ENCODE measurements at places on chromosomes 3 and 15. TPM values are rescaled to one million over a fixed set of nuclear protein-coding genes. Genes with fewer than 3 reads are reported as not detected.

DNA sequence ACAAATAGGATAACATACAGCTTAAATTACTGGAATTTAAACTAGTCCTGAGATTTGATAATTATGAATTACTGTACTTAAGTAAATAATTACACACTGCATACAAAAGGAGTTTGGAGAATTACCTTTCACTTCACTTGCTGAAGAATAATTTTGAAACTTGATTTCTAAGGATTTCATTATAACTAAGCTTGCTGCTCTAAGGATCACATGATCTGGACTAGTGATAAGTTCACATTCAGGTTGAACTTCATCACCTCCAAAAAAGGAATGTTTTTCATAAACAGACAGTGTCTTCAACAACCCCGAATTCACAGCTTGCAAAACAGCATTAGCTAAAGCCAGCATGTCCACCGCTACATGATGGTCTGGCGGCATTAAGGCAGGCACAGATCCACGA lies 28.5 kb downstream of the LINS1 start:
- DNase-seq: no peak

Gene NLGN1
- total RNA-seq: not detected

DNA sequence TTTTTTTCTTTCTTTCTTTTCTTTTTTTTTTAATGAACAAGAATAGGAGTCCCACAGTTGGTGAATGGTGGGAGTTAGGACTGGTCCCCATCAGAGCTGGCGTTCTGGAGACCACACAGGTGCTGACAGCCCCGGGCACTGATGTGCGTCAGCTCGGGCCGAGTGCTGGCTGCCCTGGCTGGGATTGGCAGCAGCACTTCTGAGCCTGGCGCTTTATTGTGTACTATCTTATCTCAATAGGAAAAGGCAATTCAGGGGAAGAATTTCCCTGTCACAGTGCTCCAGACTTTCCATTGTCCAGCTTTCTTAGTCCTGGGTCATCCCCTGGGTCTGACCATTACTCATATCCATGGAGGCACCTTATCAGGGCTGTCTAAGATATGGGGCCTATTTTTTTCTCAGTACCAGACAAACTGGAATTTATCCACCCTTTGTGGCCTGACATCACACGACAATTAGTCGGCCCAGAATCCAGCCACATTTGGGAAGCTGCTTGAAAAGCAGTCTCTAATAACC lies 54.1 kb downstream of the TMEM44 start:
- DNase-seq: no peak

DNA sequence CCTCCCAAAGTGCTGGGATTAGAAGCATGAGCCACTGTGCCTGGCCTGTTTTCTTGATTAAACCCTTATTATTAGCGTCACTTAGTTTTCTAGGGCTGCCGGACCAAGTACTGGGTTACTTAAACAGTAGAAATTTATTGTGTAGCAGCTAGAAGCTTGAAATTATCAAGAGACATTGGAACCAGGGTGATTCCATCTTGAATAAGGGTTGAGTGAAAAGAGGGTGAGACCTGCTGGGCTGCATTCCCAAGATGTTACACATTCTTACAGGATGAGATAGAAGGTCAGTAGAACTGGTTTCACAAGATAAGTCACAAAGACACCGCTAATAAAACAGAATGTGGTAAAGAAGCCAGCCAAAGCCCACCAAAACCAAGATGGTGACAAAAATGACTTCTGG lies 18.6 kb upstream of the FSTL1 start:
- no peak for DNase-seq

GRCh38 chr15:45919806-45920205 lies 285.0 kb downstream of the SQOR start:
- DNase-seq: no peak

GRCh38 chr3:5304789-5305683 lies 117.5 kb downstream of the EDEM1 start:
- no peak for DNase-seq

- DNase-seq: no peak
Observed at GRCh38 chr3:189673535-189673934, 42.3 kb downstream of the TP63 start.

- DNase-seq: no peak
Observed at GRCh38 chr3:155449613-155450267, 156.3 kb upstream of the STRIT1 start.

DNA sequence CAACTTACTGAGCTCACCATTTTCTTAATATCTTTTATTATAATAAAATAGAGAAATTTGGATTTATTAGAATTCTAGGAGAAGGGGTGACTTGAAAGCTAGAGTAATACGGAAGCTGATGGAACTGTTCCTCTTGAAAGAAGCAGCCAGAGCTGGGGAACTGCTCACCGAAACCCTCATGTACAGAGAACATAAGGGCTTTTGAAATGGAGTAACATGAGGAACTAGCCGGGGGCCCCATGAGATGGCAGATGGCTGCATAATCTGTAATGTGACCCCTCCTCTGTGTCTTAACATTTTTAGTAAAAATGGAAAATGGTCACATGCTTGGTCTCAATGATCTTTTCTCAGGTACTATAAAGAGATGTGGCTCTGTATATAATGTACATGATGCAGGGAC lies 15.7 kb upstream of the DYNC1LI1 start:
- DNase-seq: no peak

Gene ITIH4
- total RNA-seq: 1.5 TPM

Gene EIF4E3
- 29.7 TPM for total RNA-seq

GRCh38 chr3:108381529-108382140 lies 85.3 kb downstream of the HHLA2 start:
- no peak for DNase-seq

GRCh38 chr15:58393241-58393662 lies 38.5 kb upstream of the LIPC start:
- DNase-seq: no peak

Gene PLA2G4D
- total RNA-seq: not detected

DNA sequence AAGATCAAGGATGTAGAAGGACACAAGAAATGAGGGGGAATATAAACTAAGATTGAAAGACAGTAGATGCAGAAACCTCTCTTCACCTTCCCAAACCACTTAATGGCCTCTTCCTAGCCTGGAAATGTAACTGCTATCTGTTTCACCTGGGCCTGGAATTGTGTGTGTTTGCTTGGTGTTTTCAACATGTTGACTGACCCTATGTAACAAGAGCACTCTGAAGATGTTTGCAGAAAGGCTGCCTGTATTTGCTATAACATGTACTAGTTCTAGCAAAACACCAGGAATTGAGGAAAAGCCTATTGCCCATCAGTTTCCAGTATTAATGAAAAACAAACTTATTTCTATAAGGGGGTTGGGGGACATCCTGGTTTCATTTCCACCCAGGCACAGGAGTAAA lies 248.3 kb downstream of the WDR72 start:
- no peak for DNase-seq

Gene QTRT2
- total RNA-seq: 38.0 TPM

Gene MOBP
- not detected for total RNA-seq

- DNase-seq: no peak
Observed at GRCh38 chr3:81186412-81186811, 575.0 kb downstream of the GBE1 start.

GRCh38 chr15:47506329-47507100 lies 210.8 kb upstream of the SEMA6D start:
- DNase-seq: no peak

DNA sequence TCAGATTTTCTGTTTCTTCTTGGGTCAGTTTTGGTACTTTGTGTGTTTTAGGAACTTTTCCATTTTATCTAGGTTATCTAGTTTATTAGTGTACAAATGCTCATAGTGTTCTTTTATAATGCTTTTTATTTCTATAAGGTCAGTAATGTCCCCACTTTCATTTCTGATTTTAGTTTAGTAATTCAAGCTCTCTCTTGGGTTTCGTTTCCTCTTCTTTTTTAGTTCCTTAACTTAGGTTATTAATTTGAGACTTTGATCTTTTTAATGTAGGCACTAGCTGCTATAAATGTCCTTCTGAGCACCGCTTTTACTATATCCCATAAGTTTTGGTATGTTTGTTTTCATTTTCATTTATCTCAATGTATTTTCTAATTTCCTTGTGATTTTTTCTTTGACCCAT lies 27.0 kb upstream of the CD200R1L start:
- DNase-seq: no peak

Gene SNX4
- 32.2 TPM for total RNA-seq

DNA sequence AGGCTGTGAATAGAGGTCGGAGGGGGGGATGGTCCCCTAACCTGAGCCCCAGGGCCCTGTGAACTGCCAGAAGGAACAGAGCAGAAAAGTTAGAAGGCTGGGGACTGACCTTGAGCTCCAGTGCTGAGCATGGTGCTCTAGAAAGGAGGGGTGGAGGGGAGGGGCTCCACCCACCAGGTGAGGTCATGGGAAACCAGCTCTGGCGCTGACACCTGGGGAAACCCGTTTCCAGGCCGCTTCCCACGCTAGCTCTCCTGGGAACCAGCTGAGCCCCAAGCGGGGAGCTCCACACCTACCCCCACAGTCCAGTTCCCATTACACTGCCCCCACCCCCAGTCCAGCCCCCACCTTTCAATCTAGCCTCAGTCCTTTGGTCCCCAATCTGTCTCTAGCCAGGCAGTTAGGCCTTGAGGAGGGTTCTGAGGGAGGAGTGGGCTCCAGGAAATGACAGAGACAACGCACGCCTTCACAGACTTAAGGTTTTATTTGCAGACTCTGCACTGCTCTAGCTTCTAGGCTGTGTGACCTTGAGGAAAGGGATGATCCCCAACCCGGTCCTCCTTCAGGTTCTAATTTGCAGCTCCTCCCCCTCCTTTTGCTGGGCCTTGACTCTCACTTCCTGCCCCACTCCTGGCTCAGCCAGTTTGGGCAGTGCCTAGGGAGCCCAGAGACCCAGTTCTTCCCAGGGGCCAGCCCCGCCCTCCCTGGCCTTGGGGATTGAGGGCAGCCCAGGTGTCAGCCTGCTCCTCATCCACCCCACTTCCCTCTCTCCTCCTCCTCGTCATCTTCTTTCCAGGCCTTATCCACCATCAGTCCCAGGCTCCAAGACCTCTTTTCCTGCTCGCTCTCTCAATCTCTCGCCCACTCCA lies 2.1 kb downstream of the RHOV start:
- no peak for DNase-seq

- DNase-seq: no peak
Observed at GRCh38 chr3:167780214-167780883, 44.8 kb downstream of the SERPINI1 start.

DNA sequence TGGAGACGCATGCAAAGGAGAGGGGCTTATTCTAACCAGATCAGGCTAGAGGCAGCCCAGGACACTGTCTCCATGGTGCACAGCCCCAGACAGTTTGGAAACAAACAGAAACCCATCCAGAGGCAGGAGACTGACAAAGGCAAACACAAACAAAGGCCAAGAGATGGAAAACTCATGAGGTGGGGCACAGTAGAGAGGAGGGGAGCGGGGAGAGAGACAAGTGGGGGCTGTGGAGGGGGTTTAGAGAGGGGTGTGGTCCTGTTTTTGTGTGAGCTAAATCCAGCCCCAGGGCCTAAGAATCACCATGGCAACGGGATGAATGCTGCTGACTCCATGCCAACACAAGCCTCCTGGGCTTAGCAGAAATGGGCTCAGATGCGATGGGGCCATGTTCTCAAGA lies 32.3 kb downstream of the PARP16 start:
- no peak for DNase-seq

Gene C3orf85
- total RNA-seq: not detected

Gene IL17RC
- 0.18 TPM for total RNA-seq

GRCh38 chr3:167776066-167776685 lies 40.7 kb downstream of the SERPINI1 start:
- DNase-seq: no peak

Gene ROPN1
- total RNA-seq: not detected

Gene FBXW12
- not detected for total RNA-seq
